ENCODE measurements at places on chromosomes 5 and 9.

DNA sequence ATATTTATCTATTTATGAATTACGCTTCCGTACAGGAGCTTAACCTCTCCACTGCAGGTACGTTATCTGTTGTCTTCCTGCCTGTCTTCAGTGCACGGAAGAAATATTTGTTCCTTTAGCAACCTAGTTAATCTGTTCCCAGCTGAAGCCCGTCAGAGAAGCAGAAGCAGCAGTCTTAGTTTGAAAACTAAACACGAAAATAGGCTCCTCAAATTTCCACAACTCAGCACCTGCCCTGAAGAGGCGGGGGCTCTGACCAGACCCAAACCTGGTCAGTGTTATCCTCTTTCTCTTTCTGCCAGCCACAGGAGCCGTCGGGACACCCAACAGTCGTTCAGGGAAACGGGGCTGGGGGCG lies 462 bp downstream of the NUDCD2 start:
- DNase-seq = no peak

DNA sequence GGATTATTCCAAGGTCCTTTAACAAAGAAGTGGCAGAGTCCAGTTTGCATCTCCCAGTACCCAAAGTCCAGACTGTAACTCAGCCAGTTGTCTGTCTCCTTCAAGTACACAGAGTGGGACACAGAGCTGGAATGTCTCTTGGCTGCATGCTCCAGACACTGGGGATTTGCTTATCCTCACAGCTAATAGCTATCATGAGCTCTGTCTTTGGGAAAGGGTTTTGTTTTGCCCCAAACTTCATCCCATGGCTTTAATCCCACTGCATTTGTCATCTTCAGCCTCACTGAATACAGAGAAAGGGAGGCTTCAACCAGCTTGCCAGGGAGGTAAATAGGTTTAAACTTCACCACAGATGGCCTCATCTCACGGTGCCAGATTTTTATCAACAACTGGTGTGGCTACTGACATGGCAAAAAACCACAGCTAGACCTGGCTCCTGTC lies 412.2 kb upstream of the SLC24A2 start:
- no peak for DNase-seq

GRCh38 chr9:16870596-16871335 lies at the start of gene BNC2:
BNC2 (minus strand) TSS chr9:16870670; CDS start chr9:16870648, 22 bp downstream.
- no peak for DNase-seq

GRCh38 chr9:135907006-135907430 lies 328 bp downstream of the CAMSAP1 start:
- DNase-seq = no peak

DNA sequence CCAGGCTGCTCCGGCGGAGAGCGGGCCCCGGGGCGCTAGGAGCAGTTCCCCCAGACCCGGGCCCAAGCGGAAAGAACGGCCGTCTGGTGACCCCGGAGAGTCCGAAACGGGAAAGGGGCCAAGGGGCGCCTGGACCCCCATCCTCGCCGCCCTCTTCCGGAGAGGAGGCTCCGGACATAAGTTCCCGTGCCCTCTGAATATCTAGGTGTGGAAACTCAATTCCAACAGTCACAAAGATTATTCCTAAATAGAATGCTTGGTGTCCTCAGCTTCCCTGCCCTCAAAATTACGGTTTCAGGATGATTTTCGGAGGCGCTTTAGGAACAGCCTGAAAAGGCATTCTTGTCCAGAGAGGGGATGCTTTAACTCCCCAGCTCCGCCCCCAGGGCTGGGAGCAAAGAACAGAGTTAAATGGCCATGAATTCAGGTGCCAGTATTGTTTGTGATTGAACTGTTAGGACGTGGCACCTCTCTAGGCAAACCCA lies 681 bp upstream of the LHFPL2 start:
- DNase-seq = no peak

DNA sequence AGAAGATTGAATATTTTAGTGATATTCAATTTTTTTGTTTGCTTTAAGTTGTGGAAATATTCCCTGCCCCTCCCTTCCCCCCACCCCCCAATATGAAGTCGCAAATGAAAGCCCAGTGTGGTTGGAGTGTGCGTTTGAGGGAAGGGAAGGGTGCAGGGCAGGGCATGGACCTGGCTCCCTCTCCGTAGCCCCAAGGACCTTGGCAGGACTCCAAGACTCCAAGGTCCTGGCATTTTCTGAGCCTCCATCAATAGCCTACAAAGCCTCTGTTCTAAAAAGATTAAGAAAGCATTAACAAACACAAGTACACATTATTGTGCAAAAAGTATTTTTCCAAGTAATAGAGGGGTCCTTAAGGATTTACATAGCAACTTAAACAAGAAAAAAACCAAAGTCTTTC lies 38.8 kb upstream of the PTPN3 start:
- no peak for DNase-seq

Data from brain pericyte (primary cell).